ENCODE measurements at places on chromosomes 16 and 17.
A peak's percentile ranks its signal among the peaks of the same experiment; 100 is the strongest.

GRCh38 chr17:39238311-39238972 lies 12.7 kb upstream of the STAC2 start:
- no peak for DNase-seq

- no peak for DNase-seq
Observed at GRCh38 chr17:61401389-61402072, 1.9 kb downstream of the TBX2 start.

GRCh38 chr17:42579794-42580551 lies 2.4 kb upstream of the PSMC3IP start:
- no peak for DNase-seq

DNA sequence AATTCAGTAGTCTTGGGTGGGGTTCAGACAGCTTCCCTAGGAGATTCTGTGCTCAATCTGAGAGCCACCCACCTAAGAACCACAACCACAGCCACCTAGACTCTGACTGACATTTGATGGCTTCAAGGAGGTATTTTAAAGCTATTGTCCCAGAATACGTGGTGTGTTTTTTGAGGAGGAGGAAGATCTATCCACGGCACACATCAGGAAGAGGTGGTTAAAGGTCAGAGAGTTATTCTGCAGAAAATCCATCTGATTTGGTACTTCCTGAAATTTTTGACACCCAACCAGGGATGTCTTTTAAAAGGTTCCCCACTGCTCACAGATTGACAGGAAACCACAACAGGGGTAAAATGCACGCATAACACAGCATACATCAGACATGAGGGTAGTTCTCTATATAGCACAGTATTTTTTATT lies 25.1 kb downstream of the SMARCE1 start:
- no peak for DNase-seq

DNA sequence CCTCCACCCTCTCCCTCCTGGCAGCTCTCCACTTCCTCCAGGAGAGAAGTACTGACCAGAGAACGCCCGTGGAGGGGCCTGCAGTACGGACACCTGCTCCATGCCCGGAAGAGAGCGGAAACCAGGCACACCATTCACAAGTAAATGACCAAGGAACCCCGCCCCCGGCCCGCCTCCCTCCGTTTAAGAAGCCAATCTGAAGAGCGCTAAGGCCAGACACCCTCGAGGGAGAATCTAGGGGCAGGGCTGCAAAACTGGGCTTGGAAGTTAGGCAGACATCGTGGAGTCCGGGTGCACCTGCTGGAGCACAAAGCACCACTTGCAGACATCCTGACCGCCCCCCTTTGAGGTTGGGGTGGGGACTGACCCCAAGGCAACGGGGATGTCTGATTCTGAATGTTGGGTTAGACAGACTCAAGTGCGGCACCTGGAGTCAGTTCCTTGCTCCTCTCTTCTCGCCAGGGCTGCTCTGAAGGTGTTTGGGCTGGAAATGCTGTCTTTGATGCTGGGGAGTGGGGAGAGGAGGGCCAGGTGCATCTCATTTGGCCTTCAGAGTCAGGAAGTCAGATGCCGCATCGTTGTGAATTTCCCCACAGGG lies 964 bp upstream of the FAAP100 start:
- DNase-seq, result peak; percentile 79

DNA sequence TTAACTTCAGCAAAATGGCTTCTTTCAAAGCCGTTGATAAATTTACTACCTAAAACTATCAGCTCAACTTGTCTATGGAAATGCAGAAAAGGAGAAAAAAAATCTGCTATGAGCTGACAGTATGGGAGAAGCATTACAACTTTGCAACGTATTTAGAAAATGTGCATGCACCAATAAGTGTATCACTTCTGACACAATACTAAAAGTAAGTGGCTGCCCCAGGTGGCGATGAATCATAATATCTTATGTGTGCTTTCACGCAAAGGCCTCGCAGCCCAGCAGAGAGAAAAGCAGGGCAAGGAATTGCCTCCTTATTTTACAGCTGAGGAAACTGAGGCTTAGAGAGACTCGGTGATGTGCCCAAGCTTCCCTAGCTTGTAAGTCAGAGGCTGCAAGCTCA lies 101.8 kb downstream of the SALL1 start:
- DNase-seq, result no peak

DNA sequence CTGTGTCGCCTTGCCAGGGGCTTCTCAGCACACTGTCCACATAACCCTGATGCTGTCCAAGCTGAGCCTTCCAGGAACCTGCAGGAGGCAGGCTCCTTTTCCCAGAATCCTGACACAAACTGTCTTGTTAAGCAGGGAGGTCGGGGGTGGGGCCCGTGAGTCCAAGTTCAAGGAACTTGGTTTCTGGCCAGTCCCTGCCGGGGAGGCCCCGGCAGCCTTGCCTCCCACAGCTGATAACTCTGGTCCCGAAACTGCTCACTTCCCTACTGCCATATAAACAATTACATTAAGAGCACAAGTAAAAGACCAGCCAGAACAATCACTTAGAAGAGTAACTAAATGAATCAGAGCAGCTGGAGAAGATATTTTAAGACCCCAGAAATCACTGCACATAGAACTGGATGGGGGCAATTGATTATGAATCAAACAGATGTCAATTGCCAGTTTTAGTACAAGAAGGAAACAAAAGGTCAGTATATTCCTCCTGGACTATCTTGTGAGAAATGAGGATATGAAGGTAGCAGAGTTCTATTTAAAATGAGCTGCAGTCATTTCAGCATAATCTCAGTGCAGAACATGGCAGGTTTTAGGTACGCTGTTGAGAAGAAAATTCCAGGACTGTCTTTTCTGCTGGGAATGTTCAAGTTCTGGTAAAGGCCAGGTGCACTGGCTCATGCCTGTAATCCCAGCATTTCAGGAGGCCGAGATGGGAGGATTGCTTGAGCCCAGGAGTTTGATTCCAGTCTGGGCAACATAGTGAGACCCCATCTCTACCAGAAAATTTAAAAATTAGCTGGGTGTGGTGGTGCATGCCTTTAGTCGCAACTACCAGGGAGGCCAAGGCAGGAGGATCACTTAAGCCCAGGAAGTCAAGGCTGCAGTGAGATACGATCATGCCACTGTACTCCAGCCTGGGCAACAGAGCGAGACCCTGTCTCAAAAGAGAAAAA lies 169.8 kb downstream of the PITPNC1 start:
- no peak for DNase-seq

DNA sequence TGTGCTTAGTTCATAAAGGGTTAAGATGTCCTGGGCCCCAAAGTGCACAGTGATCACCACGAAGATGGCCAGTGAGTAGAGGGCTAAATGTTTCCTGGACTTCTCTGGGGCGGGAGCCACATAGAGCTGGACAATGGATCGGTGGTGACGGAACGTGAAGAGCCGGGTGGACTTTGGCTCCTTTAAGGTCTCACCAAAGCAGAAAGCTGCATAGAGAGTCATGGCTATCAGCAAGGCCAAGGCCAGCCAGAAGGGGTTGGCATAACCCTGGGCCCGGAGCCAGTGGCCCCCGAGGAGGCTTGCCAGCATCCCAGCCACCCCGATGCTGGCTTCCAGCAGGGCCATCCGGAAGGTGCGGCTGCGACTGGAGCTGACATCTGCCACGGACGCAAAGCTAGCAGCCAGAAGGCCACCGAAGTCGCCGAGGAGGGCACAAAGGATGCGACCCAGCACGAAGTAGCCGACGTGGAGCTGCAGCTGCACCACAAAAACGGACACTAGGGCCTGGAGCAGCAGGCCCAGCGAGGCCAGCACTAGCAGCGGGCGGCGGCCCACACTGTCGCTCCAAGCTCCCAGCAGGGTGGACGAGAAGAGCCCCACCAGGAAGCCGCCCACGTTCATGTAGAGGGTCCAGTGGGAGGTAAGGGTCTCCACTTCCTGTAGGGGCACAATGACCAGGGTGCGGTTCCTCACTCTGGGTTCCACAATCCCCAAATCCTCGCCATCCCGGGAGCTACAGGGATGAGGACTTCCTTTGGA lies 1.0 kb downstream of the SLC46A1 start:
- no peak for DNase-seq

DNA sequence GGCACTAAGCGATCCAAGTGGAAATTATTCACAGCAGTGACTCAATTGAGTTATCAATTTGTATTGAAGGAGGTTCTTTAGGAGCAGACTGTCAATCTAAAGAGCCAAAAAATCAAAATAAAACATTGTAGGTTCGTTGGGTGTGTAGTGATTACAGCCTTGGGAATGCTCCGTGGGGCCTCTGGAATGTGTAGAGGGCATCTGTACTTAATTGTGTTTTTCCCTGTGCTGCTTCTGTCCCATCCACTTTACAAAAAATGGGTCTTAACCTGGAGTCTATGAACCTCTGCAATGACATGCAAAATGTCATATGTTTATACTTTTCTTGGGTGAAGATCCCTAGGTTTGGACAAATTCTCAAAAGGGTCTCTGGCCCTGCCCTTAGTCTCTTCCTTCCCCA lies 215.1 kb downstream of the CCDC182 start:
- no peak for DNase-seq

GRCh38 chr16:51237861-51238378 lies 86.8 kb upstream of the SALL1 start:
- DNase-seq, result no peak

DNA sequence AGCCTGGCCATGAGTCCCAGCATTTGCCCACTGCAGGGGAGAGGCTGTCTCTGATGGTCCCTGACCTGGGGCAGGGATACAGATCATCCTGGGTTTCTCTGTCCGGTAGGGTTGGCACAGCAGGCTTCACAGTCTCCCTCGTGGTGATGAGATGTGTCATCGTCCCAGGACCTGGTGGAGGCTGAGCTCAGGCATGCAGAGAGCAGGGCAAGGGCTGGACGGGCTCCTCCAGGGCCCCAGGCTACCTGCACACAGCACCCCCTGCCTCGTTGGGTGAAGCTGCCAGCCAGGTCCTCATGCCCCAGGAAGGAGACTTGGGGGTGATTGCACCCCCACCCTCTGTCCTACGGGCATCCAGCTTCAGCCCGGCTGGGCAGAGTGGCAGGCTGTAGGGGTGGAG lies 155.8 kb upstream of the GSE1 start:
- no peak for DNase-seq

GRCh38 chr16:73020409-73020884 lies 27.5 kb downstream of the ZFHX3 start:
- no peak for DNase-seq

GRCh38 chr17:8163978-8164814 lies 1.4 kb upstream of the VAMP2 start:
- DNase-seq, result no peak

GRCh38 chr17:39663688-39664580 lies 1.2 kb upstream of the TCAP start:
- peak; percentile 42 for DNase-seq

DNA sequence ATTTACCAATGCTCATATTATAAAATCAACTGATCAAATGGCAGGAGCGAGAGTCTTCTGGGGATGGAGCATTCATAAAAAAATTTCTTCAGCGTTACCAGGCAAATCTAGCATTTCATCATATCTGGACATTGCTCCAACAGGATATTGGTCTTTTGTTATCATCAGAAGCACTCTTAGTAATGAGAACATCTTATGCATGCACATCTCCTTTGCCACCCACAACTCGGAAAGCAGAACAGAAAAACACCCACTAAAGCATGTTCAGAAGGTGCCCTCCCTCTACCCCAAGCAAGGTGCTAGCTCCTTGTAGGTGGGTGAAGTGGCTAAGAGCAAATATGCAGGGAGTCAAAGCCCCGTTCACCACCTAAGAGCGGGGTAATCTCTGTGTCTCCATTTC lies 18.9 kb downstream of the ARHGAP17 start:
- no peak for DNase-seq

- DNase-seq, result no peak
Observed at GRCh38 chr17:43351691-43352090, 47.1 kb upstream of the ARL4D start.

DNA sequence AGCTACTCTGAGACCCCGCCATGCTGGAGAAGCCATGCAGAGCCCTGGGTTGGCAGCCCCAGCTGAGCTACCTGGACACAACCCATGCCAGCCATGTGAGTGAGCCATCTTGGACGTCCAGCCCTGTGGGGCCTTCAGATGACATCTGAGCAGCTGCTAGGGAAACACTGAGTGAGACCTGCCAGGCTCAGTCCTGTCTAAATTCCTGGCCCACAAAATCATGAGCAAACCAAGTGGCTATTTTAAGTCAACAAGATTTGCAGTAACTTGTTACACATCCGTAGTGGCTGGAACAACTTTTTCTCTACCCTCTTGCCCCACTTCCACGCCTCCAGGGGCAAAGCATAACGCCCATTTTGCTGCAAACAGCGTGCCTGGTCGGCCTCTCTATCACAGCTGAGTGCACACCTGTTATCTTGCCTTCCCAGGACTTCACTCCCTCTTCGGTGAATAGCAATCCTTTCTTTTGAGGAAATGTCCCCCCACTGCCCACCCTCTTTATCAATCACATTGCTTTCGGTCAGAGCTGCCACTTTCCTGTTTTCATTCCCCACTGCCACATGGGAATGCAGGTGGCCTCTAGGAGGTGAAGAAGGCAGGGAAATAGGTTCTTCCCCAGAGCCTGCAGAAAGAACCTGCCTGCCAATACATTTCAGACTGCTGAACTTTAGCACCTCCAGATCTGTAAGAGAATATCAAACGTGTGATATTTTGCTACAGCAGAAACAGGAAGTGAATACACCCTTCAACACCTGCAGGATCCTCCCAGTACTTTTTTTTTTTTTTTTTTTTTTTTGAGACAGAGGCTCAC lies 7.4 kb upstream of the SCIMP start:
- no peak for DNase-seq
